Amniotic stem cell (primary cell): ENCODE measurements at places on chromosomes 11 and 22.

GRCh38 chr11:118117790-118118601 is 31.2 kb upstream of the SMIM35 start:
- no peak for DNase-seq

DNA sequence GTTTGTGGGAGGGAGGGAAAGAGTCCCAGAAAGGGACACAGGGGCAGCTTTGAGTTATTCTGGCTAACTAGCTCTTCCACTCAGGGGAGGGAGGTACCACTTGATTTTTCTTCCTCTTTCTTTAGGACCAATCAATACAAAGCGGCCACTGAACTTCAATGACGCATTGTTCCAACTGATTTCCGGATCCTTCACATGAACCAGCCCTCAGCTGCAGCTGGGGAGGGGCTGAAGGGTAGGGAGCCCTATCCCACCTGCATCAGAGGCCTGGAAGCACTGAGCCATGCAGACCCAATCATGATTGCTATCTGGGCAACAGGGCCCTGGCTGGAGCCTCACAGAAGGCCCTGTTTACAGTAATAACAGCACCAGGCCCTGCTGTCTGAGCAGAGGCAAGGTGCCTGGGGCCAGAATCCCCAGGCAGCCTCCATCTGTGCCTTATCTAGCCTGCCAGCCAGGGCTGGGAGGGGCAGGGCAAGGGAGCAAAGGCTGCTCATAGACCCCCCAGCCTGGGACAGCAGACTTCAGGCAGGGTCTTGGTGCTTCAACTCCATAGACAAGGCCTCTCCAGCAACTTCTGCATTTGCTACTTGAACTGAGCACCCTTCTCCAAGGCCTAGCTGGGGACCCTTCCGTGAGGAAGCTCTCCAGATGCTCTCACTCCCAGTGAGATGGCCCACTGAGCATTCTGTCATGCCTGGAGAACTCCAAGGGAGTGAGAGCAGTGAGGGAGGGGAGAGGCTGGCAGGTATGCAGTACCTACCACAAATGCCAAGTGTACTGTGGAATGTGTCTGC is 22.5 kb downstream of the CLPB start:
- DNase-seq = no peak

DNA sequence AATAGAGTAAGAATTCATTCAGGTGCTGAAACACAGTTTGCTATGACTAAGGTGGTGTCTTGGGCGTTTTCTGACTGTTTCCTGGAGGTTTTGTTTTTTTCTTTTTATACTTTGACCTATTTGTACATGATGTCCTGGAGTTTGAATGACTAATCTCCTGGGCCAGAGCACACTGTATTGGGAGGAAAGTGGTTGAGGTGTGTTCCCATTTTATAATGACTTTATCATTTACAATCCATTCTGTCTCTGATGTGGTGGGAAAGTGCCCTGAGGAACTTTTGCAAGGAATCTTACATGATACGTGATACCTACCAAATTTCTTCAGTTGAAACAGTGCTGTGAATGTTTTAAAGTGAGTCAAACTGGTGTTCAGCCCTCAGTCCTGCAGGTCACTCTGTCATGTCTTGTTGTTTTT is 80.8 kb downstream of the TNRC6B start:
- DNase-seq = no peak

DNA sequence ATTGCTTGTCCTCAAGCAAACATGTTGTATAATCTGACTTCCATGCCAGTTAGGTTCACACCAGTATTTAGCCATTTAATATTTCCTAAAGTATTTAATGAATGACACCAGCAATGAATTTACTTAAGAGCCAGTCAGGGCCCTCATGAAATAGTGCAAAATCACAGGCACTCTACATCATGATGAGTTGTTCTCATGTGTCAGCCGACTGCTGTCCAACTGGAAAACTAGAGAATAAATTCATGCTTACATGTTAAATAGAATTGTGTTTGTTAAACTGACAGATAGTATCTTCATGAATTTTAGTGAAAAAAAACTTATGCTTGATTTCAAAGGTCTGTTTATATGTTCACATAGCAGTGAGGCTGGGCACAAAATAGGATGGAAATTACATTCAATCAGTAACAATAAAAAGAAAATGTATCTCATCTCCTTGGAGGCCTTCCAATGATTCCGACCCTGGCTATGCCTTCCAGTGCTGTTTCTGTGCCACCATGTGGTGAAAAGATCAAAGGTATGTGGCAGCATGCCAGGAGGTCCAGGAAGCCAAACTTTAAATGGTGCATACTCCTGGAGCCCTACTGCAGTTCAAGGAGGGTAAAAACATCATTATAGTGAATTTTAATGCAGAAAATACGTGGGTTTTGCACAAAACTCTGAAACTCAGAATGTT is 45.2 kb downstream of the CTSC start:
- DNase-seq = no peak

DNA sequence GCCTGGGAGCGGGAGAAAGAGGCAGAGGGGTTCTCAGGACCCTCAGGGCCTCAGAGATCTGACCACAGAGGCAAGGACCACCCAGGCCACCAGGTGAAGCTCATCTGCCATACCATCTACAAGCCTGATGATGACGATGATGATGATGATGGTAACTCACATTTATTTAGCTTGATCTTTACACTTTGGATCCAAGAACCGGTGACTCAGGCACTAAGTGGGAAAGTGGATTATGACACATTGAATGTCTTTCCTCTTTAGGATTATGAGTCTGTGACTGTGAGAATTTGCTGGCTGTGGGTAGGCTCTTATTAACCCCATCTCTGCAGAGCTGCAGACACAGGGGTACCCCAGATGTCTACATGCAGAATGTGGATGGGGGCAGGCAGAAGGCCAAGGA is 110.3 kb downstream of the DSCAML1 start:
- DNase-seq = no peak

GRCh38 chr11:130162733-130163132 is 3.2 kb downstream of the ST14 start:
- DNase-seq = no peak

GRCh38 chr22:19970479-19971275 is 29.1 kb upstream of the TXNRD2 start:
- DNase-seq = no peak

GRCh38 chr11:43548916-43549315 is 131.6 kb upstream of the HSD17B12 start:
- no peak for DNase-seq

DNA sequence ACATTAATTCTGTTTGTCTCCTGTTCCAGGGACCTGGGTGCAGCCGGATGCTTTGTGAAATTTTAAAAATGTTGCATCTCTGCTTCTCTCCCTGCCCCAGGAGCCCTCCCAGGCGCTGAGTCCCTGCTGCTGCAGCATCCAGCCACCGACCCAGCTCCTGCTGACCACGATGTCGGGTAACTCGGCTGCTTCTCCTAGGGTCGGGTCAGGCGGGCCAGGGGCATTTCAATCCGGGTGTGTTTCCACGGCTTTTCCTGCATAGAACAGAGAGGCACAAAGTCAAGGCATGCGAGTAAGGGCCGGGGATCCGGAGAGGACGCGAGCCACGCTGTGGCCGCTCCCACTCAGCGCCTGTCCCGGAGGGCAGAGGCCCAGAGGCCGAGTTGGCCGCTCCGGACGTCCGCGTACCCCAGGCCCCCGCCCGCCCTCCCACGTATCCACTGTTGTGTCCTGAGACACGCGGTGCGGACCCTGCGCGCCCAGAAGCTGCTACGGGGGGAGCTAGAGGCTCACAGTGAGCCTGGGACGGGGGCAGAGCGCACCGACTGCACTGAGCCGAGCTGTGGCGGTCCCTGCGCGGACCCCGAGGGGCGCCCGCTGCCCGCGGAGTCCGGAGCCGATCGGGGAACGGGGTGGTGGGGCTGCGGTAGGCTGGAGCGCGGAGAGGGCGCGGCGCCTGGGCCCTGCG is at the start of gene POU2AF3:
TSS of gene POU2AF3 (plus strand) at position 134 of the 688 bp plus-strand sequence. CDS start at position 170, 36 bp downstream.
- DNase-seq = no peak

- DNase-seq = no peak
Observed at GRCh38 chr22:32680277-32680676, 121.2 kb upstream of the TIMP3 start.

DNA sequence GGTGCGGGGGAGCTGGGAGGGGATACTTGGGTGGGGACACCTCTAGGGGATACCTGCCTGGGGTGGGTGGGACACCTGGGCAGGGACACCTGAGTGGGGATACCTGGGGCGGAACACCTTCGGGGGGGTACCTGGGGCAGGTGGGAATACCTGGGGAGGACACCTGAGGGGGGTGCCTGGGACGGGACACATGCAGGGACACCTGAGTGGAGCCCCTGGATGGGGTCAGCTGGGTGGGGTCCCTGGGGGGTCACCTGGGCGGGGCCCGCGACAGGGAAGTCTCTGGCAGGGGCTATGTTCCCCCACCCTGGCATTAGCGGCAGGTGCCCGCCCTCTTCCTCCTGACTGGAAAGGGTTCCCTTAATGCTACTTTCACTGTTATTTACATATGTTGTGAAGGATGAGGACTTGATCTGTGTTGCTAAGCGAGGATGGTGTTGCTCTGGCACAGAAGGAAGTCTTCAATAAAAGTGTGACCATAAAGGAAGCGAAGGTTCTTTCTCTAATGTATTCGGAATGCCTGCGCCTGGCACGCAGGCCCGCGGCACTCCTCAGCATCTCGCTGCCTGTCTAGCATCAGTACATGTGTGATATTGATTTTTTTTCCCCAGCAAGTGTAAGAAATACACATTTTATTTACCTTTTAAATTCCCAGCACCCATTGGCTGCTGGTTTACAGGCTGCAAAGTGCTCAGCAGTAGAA is 801.7 kb downstream of the BRD1 start:
- DNase-seq = no peak

GRCh38 chr11:95503047-95503446 is 272.0 kb upstream of the SESN3 start:
- DNase-seq = no peak

DNA sequence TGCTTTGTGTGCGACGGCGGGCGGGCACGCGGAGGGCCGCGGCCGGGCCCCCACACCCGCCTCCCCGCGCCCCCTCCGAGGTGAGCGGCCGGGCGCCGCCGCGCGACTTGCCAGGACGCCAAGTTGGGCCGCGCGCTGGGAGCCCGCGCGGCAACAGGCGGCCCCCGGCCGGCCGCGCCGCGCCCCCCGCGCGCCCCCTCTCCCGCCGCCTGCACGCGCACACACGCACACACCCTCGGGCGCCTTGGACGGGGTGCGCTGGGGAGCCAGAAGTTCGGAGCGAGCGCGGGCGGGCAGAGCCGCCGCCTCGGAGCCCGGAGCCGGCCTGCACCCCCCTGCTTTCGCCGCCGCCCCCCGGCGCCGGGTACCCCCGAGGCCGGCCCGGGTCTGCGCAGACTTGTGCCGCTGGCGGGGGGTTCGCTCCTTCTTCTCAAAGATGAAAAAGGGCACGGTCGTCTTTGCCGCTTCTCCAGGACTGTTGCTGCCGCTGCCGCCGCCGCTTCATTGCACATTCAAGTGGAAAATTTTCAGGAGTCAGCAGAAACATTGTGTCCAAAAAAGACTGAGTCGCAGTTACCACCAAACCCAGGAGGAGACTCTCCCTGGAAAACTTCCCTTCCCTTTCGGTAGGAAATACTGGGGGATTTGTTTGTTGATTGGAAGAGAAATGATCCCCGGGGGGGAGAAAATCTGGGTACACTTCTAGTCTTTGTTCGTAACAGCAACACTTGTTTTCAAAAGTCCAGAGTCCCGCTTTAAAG is 895 bp downstream of the TEAD1 start:
- DNase-seq = no peak

DNA sequence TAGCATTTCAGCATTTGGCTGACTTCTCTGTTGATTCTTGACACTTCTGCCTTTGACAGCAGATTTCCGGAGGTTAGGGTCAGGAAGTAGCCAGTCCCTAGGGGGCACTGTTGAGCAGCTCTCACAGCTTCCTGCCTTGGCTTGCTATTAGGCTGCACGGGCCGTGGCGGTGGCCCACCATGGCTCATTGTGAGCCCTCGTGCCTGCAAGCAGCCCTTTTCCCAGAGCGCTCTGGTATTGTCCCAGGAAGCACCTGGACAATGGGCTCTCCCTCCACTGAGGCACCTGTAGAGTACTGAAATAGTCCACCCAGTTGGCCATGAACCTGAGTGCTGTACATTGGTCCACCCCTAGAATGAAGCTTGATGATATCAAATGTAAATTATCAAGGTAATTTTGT is 100.2 kb upstream of the GAL start:
- no peak for DNase-seq

- DNase-seq = no peak
Observed at GRCh38 chr22:46007003-46007847, 30.3 kb upstream of the WNT7B start.

DNA sequence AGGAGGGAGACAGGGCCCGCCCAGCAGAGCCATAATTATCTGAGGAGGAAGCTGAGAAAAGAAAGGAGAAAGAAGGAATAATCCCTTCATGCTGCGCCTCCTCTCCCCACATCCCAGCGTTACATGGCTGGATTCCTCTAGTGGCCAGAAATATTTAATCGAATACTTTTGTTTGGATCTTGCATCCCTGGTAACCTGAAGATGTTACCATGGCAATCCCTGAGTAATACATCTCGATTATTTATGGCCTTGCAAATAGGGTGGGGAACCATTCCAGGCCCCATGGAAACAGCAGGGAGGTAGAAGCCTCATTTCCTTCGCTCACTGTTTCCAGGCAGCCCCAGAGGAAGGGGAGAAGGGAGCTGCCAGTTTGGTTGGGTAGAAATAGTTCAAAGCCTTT is 357.7 kb downstream of the BUD13 start:
- no peak for DNase-seq

GRCh38 chr11:44029977-44030911 is 17.5 kb upstream of the ACCSL start:
- DNase-seq = no peak

- DNase-seq = peak; percentile 18
Observed at GRCh38 chr11:77596626-77597025, 6.9 kb downstream of the AQP11 start.

DNA sequence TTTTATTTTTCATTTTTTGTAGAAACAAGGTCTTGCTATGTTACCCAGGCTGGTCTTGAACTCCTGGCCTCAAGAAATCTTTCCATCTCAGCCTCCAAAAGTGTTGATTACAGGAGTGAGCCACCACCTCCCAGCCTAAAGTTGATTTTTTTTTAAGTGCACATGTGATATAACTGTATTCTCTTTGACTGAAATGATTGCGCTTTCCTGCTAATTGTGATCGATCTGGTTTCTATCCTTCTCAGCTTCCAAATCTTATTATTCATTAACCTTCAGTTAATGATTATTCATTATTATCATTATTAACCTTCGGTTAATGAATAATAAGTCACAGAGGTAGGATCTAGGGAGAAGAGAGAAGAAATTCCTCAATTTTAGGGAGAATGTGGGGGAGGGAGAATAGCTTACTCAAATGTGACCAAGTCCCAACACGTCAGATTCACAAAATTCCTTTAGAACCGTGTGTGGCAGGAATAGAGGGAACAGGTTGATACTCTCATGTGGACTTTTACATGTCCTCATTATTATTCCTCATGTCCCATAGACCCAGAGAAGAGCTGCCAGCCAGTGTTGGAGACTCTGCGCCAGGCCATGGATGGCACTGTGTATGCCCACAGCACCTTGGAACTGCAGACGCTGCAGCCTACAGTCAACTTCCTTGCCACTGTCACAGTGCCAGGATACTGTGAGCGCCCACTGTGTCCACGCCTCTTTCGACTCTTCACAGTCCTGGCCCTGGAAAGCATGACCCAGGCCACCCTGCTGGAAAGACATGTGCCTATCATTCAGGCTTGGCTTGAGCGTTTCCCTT is 47.1 kb downstream of the RRP8 start:
- DNase-seq = no peak

- no peak for DNase-seq
Observed at GRCh38 chr11:70092959-70093715, 15.0 kb downstream of the ANO1 start.
